Kidney glomerular epithelial cell (primary cell): ENCODE measurements at places on chromosomes 7 and 10.

GRCh38 chr10:125134916-125135770, 25.2 kb downstream of the CTBP2 start:
- no peak for DNase-seq

- no peak for DNase-seq
These were observed 57.0 kb downstream of the P4HA1 start for GRCh38 chr10:73039635-73040034.

DNA sequence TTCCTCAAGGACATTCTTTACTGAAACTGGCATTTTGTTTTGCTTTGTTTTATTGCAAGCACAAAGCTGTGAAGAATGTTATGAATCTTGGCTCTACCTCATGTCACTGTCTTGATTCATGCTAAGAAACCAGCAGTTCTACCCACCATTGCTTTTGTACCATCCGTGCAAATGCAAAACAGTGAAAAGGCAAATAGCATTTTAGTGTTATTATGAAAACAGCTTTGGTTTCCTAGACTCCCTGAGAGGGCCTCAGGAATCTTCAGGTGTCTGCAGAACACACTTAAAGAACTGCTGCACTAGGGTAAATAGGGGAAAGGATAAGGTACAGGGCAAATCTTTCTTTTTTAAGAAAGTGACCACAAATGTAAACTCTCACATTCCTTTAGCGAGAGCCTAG, 318.9 kb downstream of the AHR start:
- peak; percentile 17 for DNase-seq

DNA sequence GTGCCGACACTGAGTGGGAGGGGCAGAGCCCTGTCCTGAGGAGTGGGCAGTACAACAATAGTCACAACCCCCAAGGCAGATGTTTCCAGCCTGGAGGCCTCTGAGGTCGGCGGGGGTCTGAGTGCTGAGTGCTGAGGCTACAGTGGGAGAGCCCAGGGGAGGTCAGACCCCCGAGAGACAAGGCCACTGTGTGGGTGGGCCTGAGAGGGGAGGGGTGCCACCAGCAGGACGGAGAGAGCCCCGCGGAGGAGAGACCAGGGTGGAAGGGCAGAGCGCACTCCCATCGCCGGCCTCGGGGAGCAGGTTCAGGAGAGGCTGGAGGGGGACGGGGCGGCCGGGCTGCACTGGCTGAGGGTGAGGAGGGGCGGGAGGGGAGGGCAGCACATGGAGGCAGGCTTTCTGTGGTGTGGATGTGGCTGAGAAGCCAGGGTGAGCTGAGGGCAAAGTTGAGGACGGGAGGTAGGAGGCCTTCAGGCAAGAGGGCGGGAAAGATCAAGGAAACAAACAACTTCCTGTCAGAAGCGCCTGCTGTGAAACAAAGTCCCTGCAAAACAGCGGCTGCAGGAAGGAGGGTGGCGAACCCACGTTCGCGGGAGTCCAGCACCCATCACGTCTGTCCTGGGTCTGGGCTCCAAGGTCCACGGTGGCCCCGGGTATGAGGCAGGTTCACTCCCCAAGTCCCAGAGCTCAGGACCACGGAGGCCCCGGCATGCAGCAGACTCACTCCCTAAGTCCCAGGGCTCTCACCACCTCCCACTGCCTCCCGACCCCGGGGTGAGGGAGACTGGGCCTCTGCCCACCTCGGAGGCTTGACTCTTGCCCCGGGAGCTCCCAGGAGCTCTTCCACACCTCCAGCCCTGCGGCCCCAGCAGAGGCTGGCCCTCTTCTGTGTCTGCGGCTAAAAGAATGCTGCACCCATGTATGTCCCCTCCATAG, 76.8 kb upstream of the NKX6-2 start:
- no peak for DNase-seq

- no peak for DNase-seq
These were observed 209.0 kb upstream of the ZMIZ1 start for GRCh38 chr10:78859769-78860168.

- DNase-seq, result no peak
These were observed 68.3 kb downstream of the CREM start for GRCh38 chr10:35194906-35195305.

DNA sequence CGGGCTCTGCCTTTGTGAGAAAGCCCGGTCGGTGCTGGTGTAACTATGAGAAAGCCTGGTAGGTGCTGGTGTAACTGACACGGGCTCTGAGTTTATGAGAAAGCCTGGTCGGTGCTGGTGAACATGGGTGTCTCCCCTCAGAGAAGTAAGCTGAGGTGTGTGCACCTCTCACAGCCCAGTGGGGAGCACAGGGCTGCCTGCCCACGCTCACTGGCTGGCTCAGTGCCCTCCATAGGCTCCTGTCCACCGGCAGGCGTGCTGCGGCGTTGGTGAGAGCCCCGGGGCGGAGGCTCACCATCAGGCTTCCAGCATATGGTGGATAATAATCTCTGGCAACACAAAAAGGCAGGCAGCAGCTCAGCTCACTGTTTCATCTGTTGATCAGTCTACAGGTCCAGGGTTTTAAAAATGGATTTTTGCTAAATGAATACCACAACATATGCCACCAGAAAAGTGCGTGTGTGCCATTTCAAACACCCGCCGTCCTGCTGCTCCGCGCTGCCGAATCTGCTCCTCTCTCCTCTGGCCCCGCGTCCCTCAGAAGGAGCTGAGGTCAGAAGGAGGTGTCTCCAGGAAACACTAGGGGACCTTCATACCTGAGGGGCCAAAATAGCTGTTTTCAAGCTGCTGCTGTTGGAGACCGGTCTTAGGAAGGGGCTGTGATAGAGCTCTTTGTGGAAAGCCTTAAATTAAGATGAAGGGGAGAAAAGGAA, 365.7 kb downstream of the DNAJB6 start:
- no peak for DNase-seq

DNA sequence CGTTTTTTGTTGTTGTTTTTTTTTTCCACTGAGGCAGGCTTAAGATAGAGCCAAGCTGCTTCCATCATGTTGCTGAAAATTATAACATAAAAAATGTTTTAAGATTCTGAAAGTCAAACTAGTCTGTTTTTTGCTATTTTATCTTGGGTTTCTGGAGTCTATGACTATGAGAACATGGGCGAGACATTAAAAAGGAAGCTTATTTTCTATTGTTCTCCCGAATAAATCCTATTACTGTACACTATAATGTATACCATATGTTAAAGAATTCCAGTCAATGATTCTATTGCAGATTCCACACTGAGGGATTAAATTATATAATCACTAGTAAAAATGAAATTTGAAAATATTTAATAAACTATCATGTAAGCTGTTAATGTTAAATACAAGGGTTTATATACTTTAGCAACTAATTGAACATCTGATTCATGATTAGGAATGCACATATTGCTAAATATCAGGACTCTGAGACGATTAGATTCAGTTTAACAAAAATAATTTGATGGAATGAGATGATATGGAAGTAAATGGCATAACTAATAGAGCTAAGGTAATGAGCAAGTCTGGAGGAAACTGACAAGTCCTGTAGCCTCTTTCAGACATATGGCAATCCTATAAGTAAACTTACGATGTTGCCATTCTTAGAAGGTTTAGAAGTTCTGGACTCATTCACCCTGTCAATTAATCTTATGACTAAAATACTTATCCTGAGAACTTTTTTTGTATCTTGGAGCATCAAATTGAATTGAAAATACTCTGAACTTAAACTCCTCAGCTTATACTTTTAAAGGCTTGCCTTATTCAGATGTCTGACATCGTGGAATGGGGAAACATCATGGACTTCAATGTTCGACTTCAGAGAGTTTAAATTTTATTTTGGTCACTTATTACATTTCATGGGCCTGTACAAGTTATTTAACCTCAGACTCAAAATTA, 294.8 kb upstream of the DGKB start:
- no peak for DNase-seq

GRCh38 chr10:76905251-76905650, 732.4 kb downstream of the KCNMA1 start:
- DNase-seq, result no peak

DNA sequence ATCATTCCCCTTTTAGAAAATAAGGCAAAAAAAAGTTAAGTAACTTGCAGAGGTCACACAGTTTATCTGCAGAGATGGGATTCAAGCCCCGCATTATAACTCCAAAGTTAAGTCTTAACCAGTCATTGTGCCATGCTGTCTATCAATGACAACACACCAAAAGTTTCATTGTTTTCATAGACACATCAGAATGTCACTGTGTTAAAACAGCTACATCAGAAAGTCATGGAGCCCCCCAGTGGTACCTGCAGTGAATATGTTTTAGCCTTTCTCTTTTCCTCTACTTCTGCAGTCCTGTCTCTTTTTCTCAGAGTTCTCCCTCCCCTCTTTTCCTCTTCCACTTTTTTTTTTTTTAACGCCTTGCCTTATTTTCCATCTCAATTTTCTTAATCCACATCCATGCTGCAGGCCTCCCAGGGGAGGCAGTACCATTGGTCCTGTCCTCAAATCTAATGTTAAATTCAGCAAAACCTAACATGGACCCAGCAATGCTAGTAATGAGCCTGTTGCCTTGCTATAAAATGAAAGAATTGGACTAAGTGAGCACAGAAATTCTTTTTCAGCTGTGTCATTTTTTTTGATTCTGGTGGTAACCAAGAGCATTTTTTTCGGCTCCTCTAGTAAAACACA, 3.8 kb upstream of the NRCAM start:
- peak; percentile 13 for DNase-seq

GRCh38 chr10:79344502-79345195, 2.6 kb upstream of the PPIF start:
- no peak for DNase-seq

- DNase-seq, result no peak
These were observed 17.8 kb downstream of the RGS10 start for GRCh38 chr10:119524720-119525070.

DNA sequence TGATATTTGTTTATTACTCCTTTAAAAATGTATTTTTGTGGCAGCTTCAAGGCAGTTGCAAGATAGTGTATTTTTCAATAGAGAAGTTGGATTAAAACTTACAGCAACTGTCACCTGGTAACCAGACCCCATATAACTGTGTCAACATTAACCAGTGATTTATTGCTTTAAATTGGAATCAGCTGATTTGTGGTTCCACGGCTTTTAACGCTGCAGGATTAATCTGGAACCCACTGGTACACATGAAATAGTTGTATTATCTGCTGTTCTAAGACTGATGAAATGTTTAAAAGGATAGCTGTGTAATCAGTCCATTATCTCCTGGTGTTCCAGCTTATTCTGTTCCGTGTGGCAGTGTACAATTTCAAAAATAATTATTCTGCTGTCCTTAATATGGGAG, 180.2 kb downstream of the CELF2 start:
- DNase-seq, result no peak

GRCh38 chr7:71131256-71132126, 453 bp upstream of the GALNT17 start:
- no peak for DNase-seq

GRCh38 chr7:13115855-13116254, 428.4 kb downstream of the ARL4A start:
- no peak for DNase-seq

GRCh38 chr7:75054744-75055143, 18.9 kb downstream of the RCC1L start:
- DNase-seq, result peak; percentile 49

DNA sequence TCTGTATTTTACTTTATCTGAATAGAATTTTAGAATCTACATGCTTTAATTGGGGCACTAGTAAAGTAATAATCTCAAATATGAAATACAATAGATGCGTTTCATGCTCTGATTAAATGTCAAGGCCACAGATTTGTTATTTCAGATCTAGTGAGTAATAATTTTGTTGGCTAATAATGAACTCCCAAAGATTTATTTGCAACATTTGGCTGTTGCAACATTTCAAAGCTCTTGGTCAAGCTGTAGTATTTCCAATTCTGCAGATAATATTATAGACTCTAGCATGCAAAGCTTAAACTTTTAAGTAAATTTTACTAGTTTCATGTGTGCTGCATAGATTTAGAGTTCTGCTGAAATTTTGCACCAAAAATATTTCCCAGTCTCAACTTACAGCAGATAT, 16.7 kb downstream of the LRRN3 start:
- DNase-seq, result no peak

DNA sequence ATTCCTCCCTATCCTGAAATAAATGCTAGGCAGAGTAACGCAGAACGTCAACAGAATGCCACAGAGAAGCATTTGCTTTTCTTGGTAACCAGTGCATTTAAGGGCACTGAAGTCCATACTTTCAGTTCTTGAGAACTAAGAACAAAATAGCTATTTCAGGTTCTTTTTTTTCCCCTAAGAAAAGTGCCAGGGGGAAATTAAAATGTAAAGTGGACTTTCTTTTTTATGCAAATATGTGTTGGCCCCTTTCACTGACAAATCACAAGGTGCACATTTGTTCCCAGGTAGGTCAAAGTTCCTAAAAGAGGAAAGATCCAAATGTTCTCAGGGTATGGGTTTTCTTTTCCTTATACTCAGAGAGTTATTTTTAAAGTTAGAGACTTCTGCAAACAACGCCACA, 151.5 kb downstream of the HPSE2 start:
- no peak for DNase-seq

- no peak for DNase-seq
These were observed 92.0 kb upstream of the BMPER start for GRCh38 chr7:33813331-33813730.

DNA sequence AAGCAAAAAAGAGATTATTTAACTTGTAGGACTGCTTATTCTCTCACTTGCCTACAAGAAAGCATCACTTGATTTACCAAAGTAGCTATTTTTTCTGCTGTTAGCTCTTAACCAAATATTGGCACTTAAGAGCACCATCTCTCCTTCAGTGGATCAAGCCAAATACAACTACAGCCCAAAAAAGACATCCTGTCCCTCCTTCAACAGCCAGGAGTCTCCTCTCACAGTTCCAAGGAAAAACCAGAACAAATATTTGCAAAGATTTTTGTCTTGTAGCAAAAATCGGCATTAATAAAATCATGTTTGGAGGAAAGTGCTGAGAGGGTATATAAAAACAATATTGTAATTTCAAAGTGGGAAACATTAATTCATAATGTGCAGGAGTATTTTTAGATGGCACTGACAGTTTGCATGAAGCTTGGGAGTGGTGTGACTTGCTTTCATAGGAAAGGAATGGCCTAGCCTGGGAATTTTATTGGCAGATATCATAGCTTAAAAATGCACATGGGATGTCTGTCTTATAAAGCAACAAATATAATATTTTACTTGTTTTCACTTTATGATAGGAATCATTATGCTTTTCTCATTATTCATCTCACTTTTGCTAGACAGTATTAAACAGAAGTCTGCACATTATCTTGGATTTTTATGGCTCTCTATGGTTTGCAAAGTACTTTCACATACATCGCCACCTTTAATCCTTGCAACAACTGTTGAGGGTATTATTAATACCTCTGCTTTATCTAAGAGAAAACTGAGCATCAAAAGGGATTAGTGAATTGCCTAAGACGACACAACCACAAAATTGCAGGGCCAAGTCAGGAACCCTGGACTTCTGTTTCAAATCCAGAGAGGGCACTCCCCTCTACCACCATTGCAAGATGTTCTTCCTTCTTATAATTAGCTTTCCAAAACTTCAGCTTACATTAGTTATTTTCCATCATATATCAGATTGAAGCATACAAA, 103.5 kb downstream of the AGMO start:
- DNase-seq, result no peak

GRCh38 chr7:148481971-148482626, 108.5 kb upstream of the C7orf33 start:
- DNase-seq, result no peak

GRCh38 chr7:28068811-28069216, 111.8 kb downstream of the JAZF1 start:
- DNase-seq, result peak; percentile 36
